ENCODE measurements at places on chromosomes 5 and 9. TPM values are rescaled to one million over a fixed set of nuclear protein-coding genes. Genes with fewer than 3 reads are reported as not detected.
A peak's percentile ranks its signal among the peaks of the same experiment; 100 is the strongest.

DNA sequence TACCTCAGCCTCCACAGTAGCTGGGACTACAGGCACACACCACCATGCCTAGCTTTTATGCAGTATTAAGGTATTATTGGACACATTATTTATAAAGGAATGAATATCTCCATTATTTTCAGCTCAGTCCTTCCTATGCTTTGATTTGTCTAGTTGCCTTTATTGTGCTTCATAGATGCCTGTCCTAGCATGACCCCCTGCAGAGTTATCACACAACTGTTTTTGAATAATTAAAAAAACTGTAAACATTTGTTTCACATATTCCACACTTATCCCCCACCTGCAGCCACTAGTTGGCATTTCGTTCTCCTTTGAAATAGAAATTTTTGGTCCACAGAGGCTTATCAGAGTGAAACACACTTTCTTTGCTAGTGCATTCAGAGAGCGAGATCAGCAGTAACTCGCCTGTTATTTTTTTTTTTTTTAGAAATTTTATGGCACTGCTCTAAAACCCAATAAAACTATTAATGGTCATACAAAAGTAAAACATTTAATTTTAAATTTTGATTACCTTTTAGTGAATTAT is 151.8 kb upstream of the RASA1 start:
- DNase-seq: no peak
- no peaks in the 10 kb centered on the region for H3K36me3 ChIP-seq
- H3K27ac ChIP-seq: peak overlapping the region; percentile 41
- H3K27me3 ChIP-seq: no peaks in the 10 kb centered on the region
- H3K4me1 ChIP-seq: peaks cover 30% of the 10 kb centered on the region

DNA sequence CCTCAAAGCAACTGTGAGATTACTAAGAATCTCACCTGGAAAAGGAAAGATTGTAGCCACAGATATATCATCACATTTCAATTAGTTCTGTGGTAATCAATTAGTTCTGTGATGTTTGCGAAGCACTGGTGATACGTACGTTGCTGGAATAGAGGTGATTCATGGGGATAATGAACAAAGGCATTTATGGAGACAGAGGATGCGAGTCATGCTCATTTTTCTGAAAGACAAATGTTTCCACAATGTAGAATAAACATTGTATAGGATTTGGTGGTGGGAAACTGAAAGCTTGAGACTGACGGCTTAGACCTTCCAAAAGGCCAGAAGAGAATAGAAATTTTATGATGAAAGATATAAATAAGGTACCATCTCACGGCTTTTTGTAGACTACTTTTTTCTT is 507.3 kb upstream of the TYRP1 start:
- no peak overlapping the region for H3K4me3 ChIP-seq
- H3K27me3 ChIP-seq: peaks cover 8% of the 10 kb centered on the region
- no peaks in the 10 kb centered on the region for H3K4me1 ChIP-seq
- DNase-seq: peak; percentile 17

GRCh38 chr5:16713386-16713928 is 96.7 kb upstream of the RETREG1 start:
- no peaks in the 10 kb centered on the region for H3K4me1 ChIP-seq
- H3K27ac ChIP-seq: no peak overlapping the region
- H3K27me3 ChIP-seq: no peaks in the 10 kb centered on the region

GRCh38 chr9:132708769-132709430 is 38.6 kb downstream of the GTF3C4 start:
- no peak overlapping the region for H3K27ac ChIP-seq
- H3K4me3 ChIP-seq: no peak overlapping the region
- no peaks in the 10 kb centered on the region for H3K27me3 ChIP-seq
- no peaks in the 10 kb centered on the region for H3K36me3 ChIP-seq
- no peak for DNase-seq

GRCh38 chr9:30348904-30349303 is 2035.5 kb upstream of the ACO1 start:
- H3K4me3 ChIP-seq: no peak overlapping the region
- no peaks in the 10 kb centered on the region for H3K27me3 ChIP-seq
- H3K27ac ChIP-seq: no peak overlapping the region
- DNase-seq: no peak
- no peaks in the 10 kb centered on the region for H3K4me1 ChIP-seq

GRCh38 chr9:77857513-77858259 is 173.9 kb downstream of the GNAQ start:
- no peak overlapping the region for H3K4me3 ChIP-seq
- no peaks in the 10 kb centered on the region for H3K27me3 ChIP-seq
- H3K4me1 ChIP-seq: peaks cover 30% of the 10 kb centered on the region
- no peak for DNase-seq
- peaks cover 9% of the 10 kb centered on the region for H3K36me3 ChIP-seq
- H3K27ac ChIP-seq: no peak overlapping the region

DNA sequence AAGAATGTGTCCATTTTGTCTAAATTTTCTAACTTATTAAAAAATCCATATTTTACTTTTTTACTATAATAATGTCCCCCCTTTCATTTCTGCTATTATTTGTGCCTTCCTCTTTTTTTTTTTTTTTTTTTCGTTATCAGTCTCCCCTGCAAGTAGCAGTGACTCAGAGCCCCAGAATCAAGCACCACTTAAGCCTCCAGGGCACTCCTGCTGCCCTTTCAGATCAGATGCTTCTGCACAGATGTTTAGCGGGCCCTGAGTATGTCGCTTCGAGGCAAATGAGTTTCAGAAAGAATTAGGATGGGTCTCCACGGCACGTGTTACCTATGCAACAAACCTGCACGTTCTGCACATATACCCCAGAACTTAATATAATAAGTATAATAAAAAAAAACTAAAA is 11.7 kb downstream of the MED7 start:
- no peak overlapping the region for H3K4me3 ChIP-seq
- H3K27ac ChIP-seq: no peak overlapping the region
- peaks cover 3% of the 10 kb centered on the region for H3K36me3 ChIP-seq
- no peaks in the 10 kb centered on the region for H3K4me1 ChIP-seq

DNA sequence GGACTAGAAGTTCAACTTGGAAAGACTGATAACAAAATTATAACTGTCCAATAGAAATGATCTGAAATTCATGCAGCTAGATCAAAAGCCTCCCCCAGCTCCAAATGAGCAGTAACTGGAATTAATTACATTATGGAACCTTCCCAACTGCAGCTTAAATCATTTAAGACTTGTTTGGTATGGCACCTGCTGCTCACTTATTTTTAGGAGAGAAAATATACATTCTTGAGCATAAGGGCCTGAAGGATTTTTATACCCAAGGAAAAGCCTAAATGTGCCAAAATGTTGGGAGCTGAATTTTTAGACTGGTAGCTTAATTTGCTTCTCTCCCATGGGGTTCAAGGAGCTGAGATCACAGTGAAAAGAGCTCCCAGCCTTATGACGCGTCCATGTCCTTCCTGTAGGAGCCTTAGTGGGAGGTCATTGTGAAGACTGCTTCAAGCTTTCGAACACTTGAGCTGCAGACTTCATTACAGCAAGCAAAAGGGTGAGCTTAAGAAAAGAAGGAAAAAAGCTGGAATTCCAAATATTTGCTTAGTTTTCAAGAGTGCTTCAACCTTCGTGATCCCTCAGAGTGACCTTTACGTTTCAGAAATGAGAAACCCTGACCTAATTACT is 276.0 kb downstream of the DMAC1 start:
- no peak overlapping the region for H3K4me3 ChIP-seq
- no peak for DNase-seq
- H3K36me3 ChIP-seq: no peaks in the 10 kb centered on the region
- no peaks in the 10 kb centered on the region for H3K4me1 ChIP-seq
- H3K27me3 ChIP-seq: peaks cover 48% of the 10 kb centered on the region

DNA sequence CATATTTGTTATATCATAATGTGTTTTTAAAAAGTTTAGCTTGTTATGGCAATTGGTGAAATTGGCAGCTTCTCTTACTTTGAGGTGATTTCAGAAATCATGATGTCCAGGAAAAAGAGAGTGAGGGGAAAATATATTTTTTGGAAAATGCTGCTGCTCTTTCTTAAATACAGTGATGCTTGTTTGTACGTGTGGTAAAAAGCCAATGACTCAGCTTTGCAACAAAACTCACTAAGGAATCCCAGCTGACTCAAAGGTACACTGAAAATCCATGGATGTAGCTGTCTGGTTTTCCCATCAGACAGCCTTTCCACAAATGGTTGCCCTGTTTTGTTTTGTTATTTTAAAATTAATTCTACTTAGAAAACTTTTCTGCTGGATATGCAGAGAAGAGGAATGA is 306.4 kb upstream of the PAPPA start:
- no peaks in the 10 kb centered on the region for H3K27me3 ChIP-seq
- H3K4me3 ChIP-seq: no peak overlapping the region
- no peak overlapping the region for H3K27ac ChIP-seq

- H3K4me3 ChIP-seq: peak overlapping the region; percentile 74
- H3K27me3 ChIP-seq: no peaks in the 10 kb centered on the region
Measured at GRCh38 chr5:177132136-177133095, 1.2 kb upstream of the NSD1 start.

GRCh38 chr5:180306796-180307195 is 14.9 kb upstream of the MAPK9 start:
- H3K4me1 ChIP-seq: no peaks in the 10 kb centered on the region
- no peak for DNase-seq
- no peak overlapping the region for H3K27ac ChIP-seq
- no peaks in the 10 kb centered on the region for H3K27me3 ChIP-seq
- H3K36me3 ChIP-seq: no peaks in the 10 kb centered on the region
- no peak overlapping the region for H3K4me3 ChIP-seq

Gene GLDC
- 2.9 TPM for total RNA-seq

Gene EIF4E1B
- total RNA-seq: not detected

Gene DAB2IP
- 17.0 TPM for total RNA-seq

Gene SAXO1
- not detected for total RNA-seq

- no peaks in the 10 kb centered on the region for H3K27me3 ChIP-seq
- H3K27ac ChIP-seq: no peak overlapping the region
- H3K36me3 ChIP-seq: no peaks in the 10 kb centered on the region
- DNase-seq: no peak
Measured at GRCh38 chr9:4973246-4973645, 11.8 kb upstream of the JAK2 start.

DNA sequence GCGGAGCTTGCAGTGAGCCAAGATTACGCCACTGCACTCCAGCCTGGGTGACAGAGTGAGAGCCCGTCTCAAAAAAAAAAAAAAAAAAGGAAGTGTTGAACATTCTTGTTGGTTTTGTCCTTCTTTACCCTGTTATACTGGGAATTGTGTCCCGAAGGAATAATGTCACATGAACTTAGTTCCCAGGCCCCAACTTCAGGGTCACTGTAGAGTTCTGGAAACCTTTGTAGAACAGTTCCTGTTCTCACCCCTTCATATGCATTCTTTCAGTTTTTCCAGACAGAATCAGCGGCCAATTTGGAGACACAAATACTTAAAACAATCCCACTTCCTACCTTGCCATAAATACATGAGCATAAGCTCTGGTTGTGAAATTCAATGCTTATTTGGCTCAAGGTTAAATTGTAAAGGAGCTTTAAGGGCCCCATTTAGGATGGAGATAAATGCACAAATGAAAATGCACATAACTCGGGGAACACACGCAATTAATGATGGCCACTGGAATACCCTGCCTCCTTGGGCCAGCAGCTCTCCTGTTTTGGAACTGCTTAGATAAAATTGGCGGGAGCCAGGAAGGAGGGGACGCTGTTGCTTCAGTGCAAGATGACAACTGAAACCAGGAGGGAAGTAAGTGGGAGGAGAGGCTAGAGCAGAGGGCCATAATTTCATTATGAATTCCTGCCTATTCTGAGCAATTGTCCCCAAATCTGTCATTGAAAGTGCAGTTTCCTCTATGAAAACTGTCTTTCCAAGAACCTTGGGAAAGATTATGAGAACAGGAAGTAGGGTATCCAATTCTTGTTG is 153.7 kb downstream of the FGF1 start:
- no peaks in the 10 kb centered on the region for H3K36me3 ChIP-seq
- H3K27me3 ChIP-seq: no peaks in the 10 kb centered on the region
- no peak overlapping the region for H3K4me3 ChIP-seq

- no peak overlapping the region for H3K4me3 ChIP-seq
- peaks cover 72% of the 10 kb centered on the region for H3K36me3 ChIP-seq
- peak overlapping the region; percentile 51 for H3K27ac ChIP-seq
- H3K4me1 ChIP-seq: no peaks in the 10 kb centered on the region
Measured at GRCh38 chr5:179840321-179840720, 18.3 kb downstream of the MRNIP start.

- H3K4me1 ChIP-seq: no peaks in the 10 kb centered on the region
- H3K27me3 ChIP-seq: no peaks in the 10 kb centered on the region
- peak overlapping the region; percentile 53 for H3K27ac ChIP-seq
- no peak overlapping the region for H3K4me3 ChIP-seq
Measured at GRCh38 chr5:148416416-148416815, 32.7 kb downstream of the FBXO38 start.

Measured in MCF 10A (cell line).